ENCODE measurements at places on chromosomes 6 and 20.

DNA sequence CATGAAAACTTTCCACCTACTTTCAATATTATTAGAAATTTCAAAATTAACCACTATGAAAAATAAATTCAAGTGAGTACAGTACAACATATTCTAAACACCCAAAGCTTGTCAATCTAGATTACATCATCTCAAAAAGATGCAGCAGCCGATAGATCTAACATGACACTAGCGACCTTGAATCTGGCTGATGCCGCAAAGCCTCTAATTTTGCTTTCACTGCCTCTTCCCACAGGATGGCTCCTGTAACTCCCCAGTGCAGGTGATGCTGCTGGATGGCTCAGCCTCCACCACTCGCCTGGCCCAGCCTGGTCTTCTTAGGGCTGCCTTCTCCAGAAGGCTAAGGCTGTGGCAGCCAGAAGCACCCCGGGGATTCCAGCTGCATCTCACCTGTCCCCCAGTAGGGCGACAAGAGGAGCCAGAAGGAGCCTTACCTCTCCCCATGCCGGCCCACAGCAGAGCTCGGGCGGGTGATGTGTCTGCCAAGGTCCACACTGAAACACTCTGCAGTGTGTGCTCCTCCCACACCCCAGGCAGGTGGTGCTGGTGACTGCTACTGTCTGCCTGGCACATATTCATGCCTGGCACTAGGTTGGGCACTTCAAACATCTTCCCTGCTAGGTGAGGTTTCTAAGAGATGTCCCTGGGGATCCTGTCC lies 82.1 kb downstream of the SLC23A2 start:
- no peaks in the 10 kb centered on the region for H3K36me3 ChIP-seq
- H3K27ac ChIP-seq, result no peak overlapping the region
- no peak for DNase-seq

DNA sequence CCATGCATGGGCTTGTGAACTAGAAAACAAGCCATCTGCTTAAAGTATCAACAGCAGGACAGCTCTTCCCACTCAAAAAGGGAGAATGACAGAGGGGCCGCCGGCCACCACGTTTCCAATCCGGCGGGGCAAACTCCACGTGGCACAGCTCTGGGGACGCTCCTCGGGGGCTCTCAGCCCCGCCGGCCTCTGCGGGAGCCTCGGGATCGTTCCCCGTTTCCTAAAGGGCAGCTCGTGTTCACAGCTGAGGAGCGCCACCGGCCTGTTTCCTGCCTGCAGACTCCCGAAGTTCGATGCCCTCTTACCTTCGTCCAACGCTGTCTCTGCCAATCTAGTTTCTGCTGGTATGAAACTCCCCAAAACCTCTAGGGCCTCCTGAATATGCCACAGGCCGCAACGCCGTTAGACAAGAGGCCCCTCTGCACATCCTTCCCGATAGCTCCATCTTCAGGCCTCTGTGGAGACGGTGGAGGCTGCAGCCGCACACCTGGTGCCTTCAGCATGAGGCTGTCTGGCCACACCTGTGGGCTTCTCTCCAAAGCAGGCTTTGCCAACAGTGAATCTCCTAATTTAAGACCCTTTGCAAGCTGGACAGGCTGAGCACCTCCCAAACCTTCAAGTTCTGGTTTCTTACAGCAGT lies 46.5 kb downstream of the KCNQ2 start:
- H3K4me1 ChIP-seq, result no peaks in the 10 kb centered on the region
- no peak overlapping the region for H3K4me3 ChIP-seq
- no peaks in the 10 kb centered on the region for H3K36me3 ChIP-seq

DNA sequence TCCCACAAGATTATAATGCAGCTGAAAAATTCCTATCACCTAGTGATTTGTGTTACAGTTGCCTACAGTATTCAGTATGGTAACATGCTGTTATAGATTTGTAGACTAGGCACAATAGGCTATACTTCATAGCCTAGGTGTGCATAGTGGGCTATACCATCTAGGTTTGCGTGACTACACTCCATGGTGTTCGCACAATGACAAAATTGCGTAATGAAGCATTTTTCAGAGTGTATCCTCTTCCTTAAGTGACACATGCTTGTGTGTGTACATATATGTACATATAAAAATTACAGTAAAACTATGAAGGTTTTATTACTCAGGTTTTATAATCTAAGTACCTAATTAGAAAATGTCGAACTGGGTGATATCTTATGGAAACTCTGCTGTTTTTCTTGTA lies 133.0 kb downstream of the FARS2 start:
- H3K27me3 ChIP-seq, result no peaks in the 10 kb centered on the region
- no peak for DNase-seq
- H3K4me1 ChIP-seq, result no peaks in the 10 kb centered on the region
- no peak overlapping the region for H3K4me3 ChIP-seq
- no peaks in the 10 kb centered on the region for H3K36me3 ChIP-seq

DNA sequence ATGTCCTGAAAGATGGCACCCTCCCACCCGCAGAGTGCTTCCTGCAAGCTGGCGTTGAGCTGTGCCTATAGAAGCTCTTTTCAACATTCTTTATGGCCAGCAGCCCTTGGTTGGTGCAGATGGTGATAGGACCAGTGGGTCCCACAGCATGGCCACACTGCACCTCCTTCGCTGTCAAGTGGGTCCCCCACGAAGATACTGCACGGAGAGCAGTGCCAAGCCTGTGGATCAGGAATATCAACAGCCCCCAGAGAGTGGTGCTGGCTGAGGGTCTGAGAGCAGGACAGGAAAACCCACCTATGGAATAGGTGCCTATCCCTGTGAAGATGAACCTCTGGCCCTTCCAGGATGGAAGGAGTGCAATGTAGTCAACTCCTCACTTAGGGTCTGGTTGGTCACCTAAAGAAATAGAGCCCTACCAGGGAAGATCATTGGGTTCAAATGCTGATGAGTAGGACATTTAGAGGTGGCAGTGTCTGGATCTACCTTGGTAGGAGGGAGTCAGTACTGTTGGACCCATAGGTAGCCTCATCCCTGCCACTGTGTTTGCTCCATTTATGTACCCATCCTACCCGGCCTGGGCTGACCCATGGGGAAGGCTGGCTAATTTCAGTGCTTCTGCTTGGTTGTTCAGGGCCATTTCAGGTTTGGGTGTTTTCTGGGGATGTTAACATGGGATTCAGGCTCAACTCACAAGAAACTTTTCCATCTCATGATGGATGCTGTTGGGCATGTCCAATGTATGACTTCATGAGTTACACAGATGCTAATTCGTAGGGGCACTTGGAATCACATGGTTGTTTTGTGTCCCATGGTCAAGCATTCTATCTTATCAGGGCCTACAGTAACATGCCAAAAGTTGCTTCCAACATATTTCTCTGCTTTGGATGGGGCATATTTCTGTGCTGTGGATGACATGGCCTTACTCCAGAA lies 33.4 kb upstream of the MICB start:
- no peaks in the 10 kb centered on the region for H3K36me3 ChIP-seq
- H3K4me3 ChIP-seq, result no peak overlapping the region
- DNase-seq, result no peak
- H3K27ac ChIP-seq, result no peak overlapping the region

DNA sequence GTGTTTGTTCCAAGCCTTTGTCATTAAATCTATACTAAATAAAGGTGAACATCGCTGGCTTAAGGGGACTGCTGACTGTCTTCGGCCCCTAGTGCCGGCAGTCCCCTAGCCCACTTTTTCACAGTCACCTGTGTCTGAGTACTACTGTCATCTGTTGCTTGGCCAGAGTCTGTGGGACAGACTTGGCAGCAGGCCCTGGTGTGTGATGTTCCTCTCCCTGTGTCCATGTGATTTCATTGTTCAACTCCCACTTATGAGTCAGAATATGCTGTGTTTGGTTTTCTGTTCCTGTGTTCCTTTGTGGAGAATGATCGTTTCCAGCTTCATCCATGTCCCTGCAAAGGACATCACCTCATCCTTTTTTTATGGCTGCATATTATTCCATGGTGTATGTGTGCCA lies 133.4 kb downstream of the HAO1 start:
- no peaks in the 10 kb centered on the region for H3K36me3 ChIP-seq
- H3K4me1 ChIP-seq, result no peaks in the 10 kb centered on the region
- no peak for DNase-seq
- H3K4me3 ChIP-seq, result no peak overlapping the region

DNA sequence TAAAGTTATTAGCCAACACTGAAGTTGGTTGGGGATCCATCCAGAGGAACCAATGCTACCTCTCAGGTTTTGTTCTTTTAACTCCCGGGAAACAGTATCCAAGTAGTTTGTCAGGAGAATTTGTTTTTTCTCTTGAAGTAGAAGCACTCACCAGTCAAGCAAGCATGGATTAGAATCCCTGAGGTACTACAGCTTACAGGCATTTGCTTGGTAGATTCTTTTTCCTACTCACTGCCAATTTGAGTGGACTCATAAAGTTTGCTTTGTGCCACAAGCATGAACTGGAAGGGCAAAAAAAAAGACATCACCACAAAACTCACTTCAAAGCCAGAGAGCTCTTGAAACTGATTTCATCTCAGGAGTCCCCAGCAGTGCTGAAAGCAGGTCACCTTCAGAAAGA lies 167.4 kb downstream of the MBOAT1 start:
- no peak overlapping the region for H3K27ac ChIP-seq
- no peaks in the 10 kb centered on the region for H3K36me3 ChIP-seq
- no peaks in the 10 kb centered on the region for H3K27me3 ChIP-seq
- H3K4me1 ChIP-seq, result no peaks in the 10 kb centered on the region

DNA sequence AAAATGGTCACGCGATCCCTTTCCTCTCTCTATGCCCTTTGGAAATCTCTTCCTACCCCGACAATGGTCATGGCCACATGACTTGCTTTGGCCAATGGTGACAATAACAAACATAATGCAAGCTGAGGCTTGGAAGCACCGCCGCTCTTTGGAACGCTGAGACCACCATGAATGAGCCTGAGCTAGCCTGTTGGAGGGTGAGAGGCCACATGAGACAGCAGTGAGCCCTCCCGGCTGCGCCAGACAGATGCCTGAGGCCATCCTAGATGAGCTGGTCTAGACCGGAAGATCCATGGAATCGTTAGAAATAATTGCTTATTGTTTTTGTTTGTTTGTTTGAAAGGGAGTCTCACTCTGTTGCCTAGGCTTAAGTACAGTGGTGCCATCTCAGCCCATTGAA lies 64.2 kb downstream of the STK35 start:
- H3K4me3 ChIP-seq, result no peak overlapping the region
- no peak for DNase-seq
- no peaks in the 10 kb centered on the region for H3K36me3 ChIP-seq
- no peaks in the 10 kb centered on the region for H3K27me3 ChIP-seq
- H3K4me1 ChIP-seq, result no peaks in the 10 kb centered on the region

GRCh38 chr6:127641905-127642304 lies 64.9 kb downstream of the C6orf58 start:
- DNase-seq, result peak; percentile 65
- H3K27me3 ChIP-seq, result no peaks in the 10 kb centered on the region
- no peaks in the 10 kb centered on the region for H3K4me1 ChIP-seq
- no peak overlapping the region for H3K4me3 ChIP-seq

GRCh38 chr6:4971851-4972250 lies 32.0 kb downstream of the RPP40 start:
- no peaks in the 10 kb centered on the region for H3K4me1 ChIP-seq
- no peak overlapping the region for H3K4me3 ChIP-seq
- no peak overlapping the region for H3K27ac ChIP-seq
- no peaks in the 10 kb centered on the region for H3K36me3 ChIP-seq

GRCh38 chr20:9062066-9062465 lies 6.8 kb upstream of the PLCB4 start:
- H3K27ac ChIP-seq, result no peak overlapping the region
- H3K4me3 ChIP-seq, result no peak overlapping the region
- DNase-seq, result no peak
- no peaks in the 10 kb centered on the region for H3K36me3 ChIP-seq
- no peaks in the 10 kb centered on the region for H3K27me3 ChIP-seq

DNA sequence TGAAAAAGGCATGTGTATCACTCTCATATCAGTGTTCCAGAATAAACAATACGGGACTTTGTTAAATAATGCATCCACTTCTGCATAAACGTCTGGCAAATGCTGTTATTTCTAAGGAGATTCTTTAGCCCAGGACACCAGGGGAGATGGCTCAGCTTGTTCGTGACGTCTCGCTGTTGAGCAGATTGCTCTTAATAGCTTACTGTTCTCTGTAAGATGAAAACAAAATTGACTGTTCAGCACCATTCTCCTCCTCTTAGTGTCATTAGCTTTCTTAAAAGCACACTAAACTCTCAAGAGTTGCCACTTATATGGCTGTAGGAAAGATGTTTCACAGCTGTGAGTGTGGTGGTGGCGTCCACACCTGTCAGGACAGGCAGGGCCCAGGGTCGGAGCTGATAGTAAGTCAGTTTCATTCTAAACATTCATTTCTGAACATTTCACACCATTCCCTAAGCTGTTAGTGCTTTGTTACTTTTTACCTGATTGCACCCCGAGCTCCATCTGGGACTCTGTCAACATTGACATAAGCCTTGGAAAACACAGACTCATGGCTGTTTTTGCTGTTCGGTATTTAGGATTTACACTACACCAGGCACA lies 132.1 kb downstream of the ZDHHC14 start:
- H3K4me1 ChIP-seq, result no peaks in the 10 kb centered on the region
- H3K27ac ChIP-seq, result no peak overlapping the region
- H3K4me3 ChIP-seq, result no peak overlapping the region
- no peaks in the 10 kb centered on the region for H3K27me3 ChIP-seq

DNA sequence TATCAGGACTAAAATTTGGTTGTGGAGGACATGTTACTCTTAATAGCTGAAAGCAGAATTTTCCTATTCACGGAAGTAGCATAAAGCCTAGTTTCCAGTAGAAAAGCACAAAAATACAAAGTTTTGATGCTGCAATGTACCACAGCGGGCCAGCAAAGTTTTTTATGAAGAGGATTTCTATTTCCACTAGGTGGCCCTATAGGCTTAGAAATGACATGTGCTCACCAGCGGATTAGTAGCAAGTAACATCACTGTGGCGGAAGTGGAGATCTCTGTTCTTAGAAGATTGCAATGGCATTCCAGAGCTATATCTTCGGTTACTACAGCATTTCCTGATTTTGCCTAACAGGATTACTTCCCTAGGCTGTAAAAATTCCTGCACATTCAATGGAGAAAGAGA lies 1219.0 kb upstream of the EYS start:
- H3K36me3 ChIP-seq, result no peaks in the 10 kb centered on the region
- no peak overlapping the region for H3K27ac ChIP-seq
- no peaks in the 10 kb centered on the region for H3K4me1 ChIP-seq
- peak; percentile 46 for DNase-seq
- no peaks in the 10 kb centered on the region for H3K27me3 ChIP-seq
- no peak overlapping the region for H3K4me3 ChIP-seq

DNA sequence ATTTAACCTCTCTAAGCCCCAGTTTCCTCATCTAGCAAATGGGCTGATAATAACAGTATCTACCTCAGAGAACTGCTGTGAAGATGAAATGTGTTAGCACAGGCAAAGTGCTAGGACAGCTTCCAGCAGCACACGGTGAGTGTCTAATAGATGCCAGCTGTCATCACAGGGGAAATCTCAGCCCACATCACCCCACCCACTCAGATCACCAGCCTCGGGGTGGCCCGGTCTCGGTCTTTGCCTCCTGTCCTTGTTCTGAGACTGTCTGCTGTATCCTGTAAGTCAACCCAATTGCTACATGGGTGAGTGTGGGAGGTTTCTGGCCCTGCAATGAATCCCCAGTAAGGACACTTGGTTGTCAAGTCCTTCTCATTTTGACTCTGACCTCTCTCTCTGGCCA lies 99.5 kb upstream of the ZNFX1 start:
- no peak overlapping the region for H3K27ac ChIP-seq
- no peak for DNase-seq
- no peak overlapping the region for H3K4me3 ChIP-seq
- H3K36me3 ChIP-seq, result no peaks in the 10 kb centered on the region
- no peaks in the 10 kb centered on the region for H3K4me1 ChIP-seq

GRCh38 chr20:51703400-51704287 lies 64.5 kb downstream of the ATP9A start:
- no peak for DNase-seq
- H3K27me3 ChIP-seq, result no peaks in the 10 kb centered on the region
- H3K4me1 ChIP-seq, result peaks cover 10% of the 10 kb centered on the region
- no peak overlapping the region for H3K27ac ChIP-seq
- no peaks in the 10 kb centered on the region for H3K36me3 ChIP-seq

Data from mesendoderm (in vitro differentiated cells).